Activated T-helper 1 cell treated with anti-CD3 and anti-CD28 coated beads, Interleukin-12 subunit alpha, Interleukin-12 subunit beta, Interleukin-2, Interleukin-4 antibody, amounts not matched to agents 30 ng/mL and 10 ng/mL and 1 ng/mL, durations not matched to agents 14 hours and 24 hours and 36 hours (primary cell): ENCODE measurements at places on chromosomes 11 and 22.
A peak's percentile ranks its signal among the peaks of the same experiment; 100 is the strongest.

DNA sequence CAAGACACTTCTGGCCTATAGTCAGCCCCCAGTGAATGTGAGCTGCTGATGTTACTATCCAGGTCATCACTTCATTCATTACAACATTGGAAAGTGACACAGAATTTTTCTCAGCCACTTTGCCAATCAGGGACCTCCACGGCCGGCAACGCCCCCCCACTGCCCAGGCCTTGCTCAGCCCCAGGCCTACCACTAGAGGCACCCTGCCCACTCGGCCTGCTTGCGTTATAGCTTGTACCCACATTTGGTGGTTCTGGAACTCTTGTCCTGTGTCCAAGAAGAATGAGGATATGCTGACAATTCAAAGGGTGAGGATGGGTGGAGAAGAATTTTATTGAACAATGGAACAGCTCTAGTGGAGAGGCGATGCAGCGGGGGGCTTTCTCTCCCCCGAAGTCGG lies 96.2 kb downstream of the TSPAN18 start:
- no peak overlapping the region for H3K4me3 ChIP-seq
- H3K27ac ChIP-seq = no peak overlapping the region

DNA sequence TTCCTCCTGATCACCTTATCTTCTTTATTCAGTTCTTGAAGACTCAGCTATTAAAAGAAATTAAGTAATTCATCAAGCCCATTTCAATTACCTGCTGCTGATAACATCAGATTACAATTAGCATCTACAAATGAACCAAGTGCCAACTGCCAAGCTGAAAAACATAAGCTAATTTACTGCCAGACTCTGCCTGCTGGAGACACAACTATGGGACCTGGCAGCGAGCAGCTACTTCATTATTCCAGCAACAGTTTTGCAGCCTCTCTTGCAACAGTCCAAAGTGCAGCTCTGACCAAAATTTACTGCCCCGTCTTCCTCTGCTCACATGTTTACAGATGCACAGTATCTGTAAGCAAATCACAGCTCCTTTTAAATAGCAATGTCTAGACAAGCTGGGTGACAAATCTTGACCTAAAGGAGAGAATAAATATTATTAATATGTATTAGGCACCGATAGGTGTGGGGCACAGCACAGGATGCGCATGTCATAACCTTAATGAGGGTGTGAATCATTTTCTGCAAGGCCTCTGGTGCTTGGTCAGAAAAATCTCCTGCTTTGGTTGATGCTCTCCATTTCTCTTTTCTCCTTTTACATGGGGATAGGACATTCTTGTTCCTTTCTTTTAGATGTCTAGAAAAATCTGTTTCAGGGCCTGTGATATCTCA lies 232.2 kb upstream of the PITPNB start:
- H3K4me1 ChIP-seq = no peaks in the 10 kb centered on the region

- no peaks in the 10 kb centered on the region for H3K27me3 ChIP-seq
- peaks cover 52% of the 10 kb centered on the region for H3K36me3 ChIP-seq
- DNase-seq = no peak
- H3K27ac ChIP-seq = no peak overlapping the region
- no peak overlapping the region for H3K4me3 ChIP-seq
- H3K4me1 ChIP-seq = peaks cover 10% of the 10 kb centered on the region
These were observed 24.8 kb downstream of the FAM118A start for GRCh38 chr22:45334528-45334927.

- no peak for DNase-seq
- H3K36me3 ChIP-seq = peaks cover 35% of the 10 kb centered on the region
- H3K27me3 ChIP-seq = no peaks in the 10 kb centered on the region
- H3K4me3 ChIP-seq = peak overlapping the region; percentile 67
- peaks cover 60% of the 10 kb centered on the region for H3K4me1 ChIP-seq
These were observed 93.7 kb downstream of the CCDC83 start for GRCh38 chr11:85948884-85949283.

DNA sequence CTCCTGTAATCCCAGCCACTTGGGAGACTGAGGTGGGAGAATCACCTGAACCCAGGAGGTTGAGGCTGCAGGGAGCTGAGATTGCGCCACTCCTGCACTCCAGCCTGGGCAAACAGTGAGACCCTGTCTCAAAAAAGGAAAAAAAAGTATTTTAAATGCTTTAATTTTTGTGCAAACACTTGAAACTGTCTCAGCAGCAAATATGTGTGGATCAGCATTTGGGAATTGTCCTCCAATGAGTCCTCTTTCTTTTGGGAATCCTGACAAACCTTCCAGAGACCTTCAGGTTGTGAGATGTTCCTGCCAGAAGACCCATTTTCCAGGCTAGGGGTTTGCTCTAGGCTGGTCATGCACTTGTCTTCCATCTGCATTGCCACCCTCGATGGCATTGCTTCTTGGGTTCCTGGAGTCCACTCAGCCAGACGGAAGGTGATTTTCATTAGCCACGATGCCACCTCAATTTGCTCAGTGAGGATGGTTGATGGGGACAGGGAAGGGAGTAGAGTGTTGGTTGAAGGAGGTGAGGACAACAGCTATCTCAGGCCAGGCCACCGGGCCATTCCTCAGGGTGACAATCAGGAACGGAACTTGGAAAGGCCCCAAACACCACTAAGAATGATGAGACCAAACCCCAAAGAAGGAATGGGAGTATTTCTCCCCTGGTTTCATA lies 55.4 kb downstream of the ST14 start:
- DNase-seq = no peak
- no peaks in the 10 kb centered on the region for H3K4me1 ChIP-seq
- H3K27ac ChIP-seq = no peak overlapping the region

GRCh38 chr22:41844036-41844435 lies 11.1 kb downstream of the SREBF2 start:
- peaks cover 38% of the 10 kb centered on the region for H3K36me3 ChIP-seq
- H3K4me1 ChIP-seq = peaks cover 76% of the 10 kb centered on the region
- peak overlapping the region; percentile 18 for H3K27ac ChIP-seq
- no peaks in the 10 kb centered on the region for H3K27me3 ChIP-seq
- peak overlapping the region; percentile 5 for H3K4me3 ChIP-seq
- no peak for DNase-seq

DNA sequence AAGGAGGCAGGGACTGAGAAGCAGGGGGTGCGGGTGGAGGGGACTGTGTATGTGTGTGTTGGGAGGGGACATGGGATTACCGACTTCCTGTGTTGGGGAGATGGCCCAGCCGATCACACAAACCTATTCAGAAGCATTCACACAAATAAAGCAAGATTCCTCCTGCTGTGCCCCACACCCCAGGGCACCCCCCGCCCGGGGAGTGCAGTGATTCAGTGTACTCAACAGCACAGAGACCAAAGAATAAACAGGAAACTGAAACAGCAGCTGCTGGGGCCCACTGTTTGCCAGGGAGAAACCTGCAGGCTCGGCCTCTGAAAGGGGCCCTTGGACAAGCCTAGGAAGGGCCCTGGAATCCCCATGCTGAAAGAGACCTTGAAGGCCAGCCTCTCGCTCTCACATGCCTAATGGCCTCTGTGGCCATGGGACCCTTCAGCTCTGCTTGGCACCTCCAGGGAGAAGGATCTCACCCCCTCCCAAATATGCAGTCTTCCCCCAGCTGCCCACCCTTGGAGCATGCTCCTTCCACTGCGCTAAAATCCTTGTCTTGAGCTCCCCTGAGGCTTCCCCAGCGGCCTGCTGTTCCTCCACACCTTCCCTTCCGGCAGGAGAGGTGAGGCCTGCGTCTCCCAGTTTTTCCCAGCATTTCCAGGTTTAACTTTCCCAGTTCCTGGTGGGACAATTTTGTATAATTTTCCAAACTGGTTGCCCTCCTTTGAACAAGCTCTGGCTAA lies 72.9 kb downstream of the CSNK2A3 start:
- no peaks in the 10 kb centered on the region for H3K36me3 ChIP-seq
- H3K27ac ChIP-seq = no peak overlapping the region
- H3K4me1 ChIP-seq = no peaks in the 10 kb centered on the region
- H3K4me3 ChIP-seq = no peak overlapping the region
- no peak for DNase-seq

DNA sequence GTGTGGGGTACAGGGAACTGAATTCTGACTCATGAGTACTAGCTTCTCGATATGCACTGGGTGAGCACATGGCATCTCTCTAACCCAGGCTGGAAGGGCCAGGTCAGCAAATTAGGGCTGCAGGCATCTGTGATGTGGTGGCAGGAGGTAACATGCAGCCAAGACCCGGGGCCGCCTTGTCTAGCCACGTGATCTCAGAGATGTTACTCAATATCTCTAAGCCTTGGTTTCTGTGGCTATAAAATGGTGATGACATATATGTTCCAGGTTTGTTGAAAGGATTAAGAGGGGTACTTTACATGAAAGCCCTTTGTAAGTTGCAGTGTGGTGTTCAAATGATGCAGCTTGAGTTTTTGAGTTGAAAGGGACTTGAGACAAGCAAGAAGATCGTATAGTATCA lies 3.2 kb downstream of the ST14 start:
- no peaks in the 10 kb centered on the region for H3K36me3 ChIP-seq
- H3K27ac ChIP-seq = no peak overlapping the region
- no peaks in the 10 kb centered on the region for H3K4me1 ChIP-seq
- no peak for DNase-seq
- no peak overlapping the region for H3K4me3 ChIP-seq

GRCh38 chr11:39741066-39741465 lies 1718.4 kb downstream of the LRRC4C start:
- H3K4me1 ChIP-seq = no peaks in the 10 kb centered on the region
- no peak overlapping the region for H3K4me3 ChIP-seq
- H3K27ac ChIP-seq = no peak overlapping the region
- no peaks in the 10 kb centered on the region for H3K36me3 ChIP-seq
- H3K27me3 ChIP-seq = no peaks in the 10 kb centered on the region

- H3K4me1 ChIP-seq = peaks cover 10% of the 10 kb centered on the region
- peaks cover 3% of the 10 kb centered on the region for H3K36me3 ChIP-seq
- H3K27ac ChIP-seq = no peak overlapping the region
- H3K27me3 ChIP-seq = no peaks in the 10 kb centered on the region
- H3K4me3 ChIP-seq = no peak overlapping the region
These were observed 7.2 kb downstream of the TTLL1 start for GRCh38 chr22:43081968-43082367.

DNA sequence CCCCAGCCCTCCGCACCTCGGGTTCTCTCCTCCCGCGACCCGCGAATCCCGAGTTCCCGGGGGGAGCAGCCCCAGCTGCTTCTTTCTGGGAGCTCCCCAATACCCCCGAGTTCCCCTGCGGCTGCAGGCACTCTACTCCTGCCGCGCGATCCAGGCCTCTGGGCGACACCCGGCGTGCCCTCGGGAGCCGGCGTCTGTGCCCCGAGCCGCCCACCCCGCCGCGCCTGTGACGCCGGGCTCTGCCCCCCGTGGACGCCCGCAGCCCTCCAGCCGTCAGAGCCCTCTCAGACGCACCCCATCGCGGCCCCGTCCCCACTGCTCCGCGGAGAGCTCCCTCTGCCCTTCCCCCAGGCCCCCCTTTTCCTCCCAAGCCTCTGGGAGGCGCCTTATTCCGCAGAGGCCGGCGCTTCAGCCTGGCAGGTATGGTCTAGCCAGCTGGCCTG lies 422 bp downstream of the GLB1L2 start:
- H3K27ac ChIP-seq = peak overlapping the region; percentile 59
- no peak for DNase-seq
- peaks cover 24% of the 10 kb centered on the region for H3K4me1 ChIP-seq
- peaks cover 38% of the 10 kb centered on the region for H3K27me3 ChIP-seq
- H3K36me3 ChIP-seq = peaks cover 2% of the 10 kb centered on the region

DNA sequence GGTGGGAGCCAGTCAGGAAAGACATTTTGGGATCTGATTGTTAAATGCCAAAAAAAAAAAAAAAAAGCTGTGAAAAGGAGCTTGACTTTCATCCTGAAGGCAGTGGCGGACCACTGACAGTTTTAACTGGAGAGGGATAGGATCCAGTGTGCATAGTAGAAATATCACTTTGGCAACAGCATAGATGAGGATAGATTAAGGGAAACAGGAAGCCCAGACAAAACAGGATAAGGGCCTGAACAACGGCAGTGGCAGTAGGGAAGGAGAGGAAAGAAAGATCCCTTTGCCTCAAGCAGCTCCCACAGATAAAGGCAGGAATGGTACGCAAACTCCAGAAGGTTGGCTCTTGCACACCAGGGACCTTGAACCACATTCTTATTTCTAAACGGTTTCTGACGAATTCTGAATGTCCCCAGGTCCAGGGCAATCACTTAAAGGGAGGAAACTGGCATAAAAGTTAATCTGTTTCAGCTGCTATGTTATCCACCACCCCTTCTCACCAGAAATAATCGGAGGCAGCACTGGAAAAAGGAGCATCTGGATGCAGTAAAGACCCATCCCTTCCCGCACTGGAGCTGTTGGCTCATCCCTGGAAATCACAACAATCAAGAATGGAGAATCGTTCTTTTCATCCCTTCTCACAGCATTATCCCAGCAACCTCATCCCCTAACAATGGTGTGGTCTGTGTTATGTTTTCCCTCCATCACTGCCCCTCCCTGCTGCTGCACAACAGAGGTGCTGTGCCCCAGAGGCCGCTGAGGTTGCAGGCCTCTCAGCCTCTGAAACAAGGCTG lies 99.1 kb downstream of the GAB2 start:
- peaks cover 4% of the 10 kb centered on the region for H3K27me3 ChIP-seq
- peaks cover 16% of the 10 kb centered on the region for H3K36me3 ChIP-seq
- H3K4me3 ChIP-seq = no peak overlapping the region
- no peak overlapping the region for H3K27ac ChIP-seq

GRCh38 chr11:8201644-8202365 lies 33.0 kb upstream of the RIC3 start:
- no peaks in the 10 kb centered on the region for H3K36me3 ChIP-seq
- H3K4me1 ChIP-seq = no peaks in the 10 kb centered on the region
- no peak overlapping the region for H3K27ac ChIP-seq
- DNase-seq = no peak
- no peak overlapping the region for H3K4me3 ChIP-seq

GRCh38 chr11:2793701-2794045 lies 91.9 kb downstream of the CDKN1C start:
- H3K27ac ChIP-seq = no peak overlapping the region
- no peaks in the 10 kb centered on the region for H3K36me3 ChIP-seq
- no peaks in the 10 kb centered on the region for H3K4me1 ChIP-seq
- peaks cover 6% of the 10 kb centered on the region for H3K27me3 ChIP-seq
- no peak overlapping the region for H3K4me3 ChIP-seq

DNA sequence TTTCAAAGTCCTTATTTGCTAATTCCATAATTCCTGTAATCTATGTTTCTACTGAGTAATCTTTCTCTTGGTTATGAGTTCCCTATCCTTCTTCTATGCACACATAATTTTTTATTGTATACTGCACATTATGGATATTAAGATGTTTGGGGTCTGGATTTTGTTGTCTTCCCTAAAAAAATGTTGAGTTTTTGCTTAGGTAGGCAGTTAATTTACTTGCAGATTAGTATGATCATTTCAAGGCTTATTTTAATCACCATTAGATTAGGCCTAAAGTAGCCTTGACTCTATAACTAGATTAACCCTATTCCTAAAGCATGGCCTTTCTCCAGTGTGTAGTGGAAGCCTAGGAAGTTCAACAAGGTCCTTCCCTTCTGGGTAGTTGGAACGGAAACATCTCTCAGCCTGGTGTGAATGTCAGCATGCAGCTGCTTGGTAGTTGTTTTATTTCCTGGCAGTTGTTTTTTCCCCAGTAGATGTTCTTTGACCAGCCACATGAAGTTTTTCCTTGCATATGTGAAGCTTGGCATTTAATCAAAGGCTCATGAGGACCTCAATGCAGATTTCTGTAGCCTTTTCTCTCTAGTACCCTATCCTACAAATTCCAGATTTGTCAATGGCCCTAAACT lies 419.3 kb upstream of the NARS2 start:
- no peak overlapping the region for H3K27ac ChIP-seq
- DNase-seq = no peak
- no peaks in the 10 kb centered on the region for H3K4me1 ChIP-seq
- H3K4me3 ChIP-seq = no peak overlapping the region

- H3K27ac ChIP-seq = no peak overlapping the region
- no peak for DNase-seq
- no peaks in the 10 kb centered on the region for H3K4me1 ChIP-seq
- H3K36me3 ChIP-seq = no peaks in the 10 kb centered on the region
- no peak overlapping the region for H3K4me3 ChIP-seq
These were observed 57.2 kb downstream of the PPFIBP2 start for GRCh38 chr11:7570938-7571521.
